ENCODE measurements at places on chromosomes 5 and 9.

- peak; percentile 39 for DNase-seq
Observed at GRCh38 chr9:133355881-133356357, 368 bp downstream of the SURF1 start.

GRCh38 chr5:181211208-181211607 is 6.2 kb upstream of the TRIM7 start:
- DNase-seq, result no peak

DNA sequence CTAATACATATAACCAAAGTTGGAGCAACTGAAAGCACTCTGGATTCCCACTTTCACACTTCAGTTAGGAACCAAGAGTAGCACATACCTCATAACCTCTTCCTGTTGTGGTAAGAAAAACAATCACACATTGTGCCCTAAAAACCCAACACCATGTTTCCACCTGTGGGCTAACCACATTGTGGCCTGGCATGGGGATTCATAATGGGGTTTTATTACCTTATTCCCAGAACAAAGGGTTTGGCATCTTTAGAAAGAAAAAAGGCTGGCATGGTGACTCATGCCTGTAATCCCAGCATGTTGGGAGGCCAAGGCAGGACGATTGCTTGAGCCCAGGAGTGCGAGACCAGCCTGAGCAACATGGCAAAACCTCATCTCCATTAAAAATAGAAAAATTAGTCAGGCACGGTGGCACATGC is 60.6 kb downstream of the HSD17B3 start:
- DNase-seq, result no peak

- DNase-seq, result no peak
Observed at GRCh38 chr5:87081511-87082372, 185.9 kb upstream of the RASA1 start.

- DNase-seq, result no peak
Observed at GRCh38 chr9:89720696-89721175, 115.9 kb downstream of the GADD45G start.

All from NCI-H2081 (cell line).